ENCODE measurements at places on chromosomes 11 and 22. TPM values are rescaled to one million over a fixed set of nuclear protein-coding genes. Genes with fewer than 3 reads are reported as not detected.
A peak's percentile ranks its signal among the peaks of the same experiment; 100 is the strongest.

DNA sequence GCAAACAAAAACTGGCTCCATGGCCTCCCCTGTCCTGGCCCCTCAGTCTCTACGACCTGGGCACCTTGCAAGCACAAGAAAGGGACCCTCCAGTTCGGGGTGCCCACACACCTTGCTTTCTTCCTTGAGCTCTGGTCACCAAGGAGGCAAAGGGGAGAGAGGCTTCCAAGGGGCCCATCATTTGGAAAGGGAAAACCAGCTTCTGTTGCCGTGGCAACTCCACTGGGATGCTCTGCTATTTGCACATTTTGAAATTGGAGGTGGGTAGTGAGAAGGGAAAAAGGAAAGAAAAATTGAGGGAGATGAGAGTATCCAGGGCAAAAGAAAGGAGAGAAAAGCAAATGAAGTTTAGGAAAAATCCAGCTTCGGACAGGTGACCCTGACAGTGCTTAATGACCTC is 388.4 kb downstream of the SHANK2 start:
- DNase-seq = no peak
- no peaks in the 10 kb centered on the region for H3K36me3 ChIP-seq
- H3K4me3 ChIP-seq = no peak overlapping the region
- H3K27me3 ChIP-seq = no peaks in the 10 kb centered on the region
- no peaks in the 10 kb centered on the region for H3K4me1 ChIP-seq

DNA sequence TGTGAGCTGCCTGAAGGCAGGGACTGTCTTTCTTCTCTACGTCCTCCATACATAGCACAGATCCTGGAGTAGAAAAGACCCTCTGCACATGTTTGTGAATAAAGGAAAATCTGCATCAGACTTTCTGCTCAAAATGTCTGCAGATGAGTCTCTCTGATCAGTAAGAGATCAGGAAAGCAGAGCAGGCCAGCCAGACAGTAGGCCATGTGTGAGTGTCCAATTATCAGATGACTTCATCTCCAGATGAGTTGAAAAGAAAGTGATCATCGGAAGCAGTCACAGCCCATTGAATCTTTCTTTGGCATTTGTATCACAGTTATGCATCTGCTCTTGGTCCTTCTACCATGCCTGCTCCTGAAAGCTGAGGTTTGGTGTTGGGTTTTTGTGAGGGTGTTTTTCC is 298.7 kb upstream of the NCAM1 start:
- no peak overlapping the region for H3K27ac ChIP-seq
- H3K27me3 ChIP-seq = peaks cover 3% of the 10 kb centered on the region
- no peaks in the 10 kb centered on the region for H3K36me3 ChIP-seq
- peaks cover under 1% of the 10 kb centered on the region for H3K4me1 ChIP-seq
- no peak overlapping the region for H3K4me3 ChIP-seq

DNA sequence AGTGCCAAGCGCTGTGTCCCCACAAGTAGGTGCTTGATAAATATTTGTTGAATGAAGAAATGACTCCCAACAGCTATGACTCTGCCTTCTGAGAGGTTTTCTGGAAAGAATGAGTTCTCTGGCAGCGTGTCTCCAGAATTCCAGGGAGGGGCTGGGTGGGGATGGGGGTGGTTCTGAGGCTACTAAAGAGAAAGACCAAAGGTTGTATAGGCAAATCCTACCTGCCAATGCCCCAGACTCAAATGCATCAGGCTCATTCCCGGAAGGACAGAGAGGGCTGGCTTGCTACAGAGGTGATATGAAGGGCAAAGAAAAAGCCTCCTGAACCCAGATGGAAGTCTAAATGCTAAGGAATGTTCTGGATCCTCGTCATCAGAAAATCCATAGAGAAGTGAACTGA is 1.9 kb downstream of the DUSP18 start:
- H3K4me3 ChIP-seq = no peak overlapping the region
- H3K36me3 ChIP-seq = peaks cover 22% of the 10 kb centered on the region
- peaks cover 14% of the 10 kb centered on the region for H3K4me1 ChIP-seq
- DNase-seq = no peak
- no peaks in the 10 kb centered on the region for H3K27me3 ChIP-seq
- no peak overlapping the region for H3K27ac ChIP-seq

- no peak overlapping the region for H3K27ac ChIP-seq
- H3K27me3 ChIP-seq = no peaks in the 10 kb centered on the region
- DNase-seq = no peak
These were observed 40.0 kb upstream of the TCF20 start for GRCh38 chr22:42310291-42311015.

DNA sequence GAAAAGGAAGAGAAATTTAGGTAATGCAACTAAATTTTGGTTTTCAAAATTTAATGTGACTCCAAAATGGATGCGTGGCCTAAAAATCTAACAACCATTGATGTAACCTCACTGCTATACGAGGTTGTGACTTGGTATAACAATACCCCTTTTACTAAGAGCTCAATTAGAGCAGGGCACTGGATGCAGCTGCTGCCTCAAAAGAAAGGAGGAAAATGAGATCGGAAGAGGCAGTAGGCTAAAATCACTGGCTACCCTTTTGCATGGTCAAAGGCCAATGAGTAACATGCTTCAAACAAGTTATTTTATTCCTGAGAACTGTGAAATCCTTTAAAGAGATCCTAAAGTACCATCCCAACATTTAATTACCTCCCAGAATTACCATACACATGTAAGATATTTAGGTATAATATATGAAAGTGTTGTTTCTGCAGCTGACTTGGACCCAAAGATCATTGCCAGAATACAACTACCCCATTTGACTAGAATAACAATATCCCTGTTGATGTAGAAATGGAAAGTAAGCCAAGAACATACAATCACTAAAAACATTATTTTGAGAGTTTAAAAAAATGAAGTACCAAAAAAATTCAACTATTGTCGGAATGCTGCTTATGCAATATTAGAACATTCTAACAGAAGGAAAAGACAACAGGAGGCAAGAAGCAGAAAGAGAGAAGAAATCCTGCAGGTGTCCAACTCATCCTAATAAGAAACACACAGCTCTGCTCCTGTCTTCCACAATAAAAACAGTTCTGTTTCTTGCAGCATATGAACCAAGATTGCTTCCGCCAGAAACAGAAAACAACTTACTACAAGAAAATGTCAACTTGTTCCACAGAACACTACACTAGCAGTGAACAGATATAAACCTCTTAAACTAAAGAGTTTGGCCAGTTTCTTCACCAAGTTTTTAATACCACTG is 15.0 kb downstream of the SIK3 start:
- DNase-seq = no peak
- peak overlapping the region; percentile 68 for H3K27ac ChIP-seq
- H3K4me1 ChIP-seq = peaks cover 32% of the 10 kb centered on the region
- peaks cover 3% of the 10 kb centered on the region for H3K36me3 ChIP-seq

DNA sequence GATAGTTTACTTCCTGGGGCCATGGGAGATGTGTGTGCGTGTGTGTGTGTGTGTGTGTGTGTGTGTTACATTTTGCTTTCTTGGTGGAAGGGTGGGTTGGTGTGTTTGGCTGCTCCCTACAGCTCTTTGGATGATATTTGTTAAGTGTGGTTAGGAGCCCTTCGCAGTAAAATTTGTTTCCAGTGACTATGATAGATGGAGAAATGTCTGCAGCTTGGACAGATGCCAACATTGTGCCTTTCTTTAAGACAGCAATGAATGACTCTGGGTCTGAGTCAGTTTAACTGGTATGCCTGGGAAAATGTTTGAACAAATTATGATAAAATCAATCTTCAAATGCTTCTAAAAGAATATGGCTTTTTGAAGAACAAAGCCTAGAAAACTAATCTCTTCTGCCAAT is 102.7 kb upstream of the TRPC6 start:
- H3K27me3 ChIP-seq = no peaks in the 10 kb centered on the region
- H3K27ac ChIP-seq = peak overlapping the region; percentile 73
- DNase-seq = no peak
- peaks cover 26% of the 10 kb centered on the region for H3K4me1 ChIP-seq
- H3K36me3 ChIP-seq = no peaks in the 10 kb centered on the region

- H3K27ac ChIP-seq = no peak overlapping the region
- peaks cover 35% of the 10 kb centered on the region for H3K27me3 ChIP-seq
- H3K36me3 ChIP-seq = no peaks in the 10 kb centered on the region
- peaks cover 1% of the 10 kb centered on the region for H3K4me1 ChIP-seq
- no peak for DNase-seq
- H3K4me3 ChIP-seq = no peak overlapping the region
These were observed 5.1 kb upstream of the CHST1 start for GRCh38 chr11:45670386-45671135.

DNA sequence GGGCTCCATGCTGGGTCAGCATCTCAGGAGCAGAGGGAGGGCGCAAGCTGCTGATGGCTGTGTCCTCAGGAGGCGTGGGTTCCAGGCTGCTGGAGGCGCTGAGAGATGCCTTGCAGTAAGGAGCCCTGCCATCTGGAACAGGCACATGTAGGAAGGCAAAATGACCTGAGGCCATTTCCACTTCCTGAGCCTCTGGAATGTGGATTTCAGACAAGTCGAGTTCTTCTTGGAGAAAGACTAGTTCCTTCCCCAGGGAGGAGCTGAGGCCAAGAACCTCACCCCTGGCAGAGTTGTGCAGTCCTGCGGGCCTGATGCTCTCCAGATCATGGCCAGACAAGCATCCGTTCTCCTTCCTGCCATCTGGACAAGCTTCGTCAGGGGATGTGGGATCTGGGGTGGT is 19.3 kb downstream of the HPS4 start:
- peak overlapping the region; percentile 52 for H3K27ac ChIP-seq
- H3K4me1 ChIP-seq = peaks cover 18% of the 10 kb centered on the region
- H3K36me3 ChIP-seq = peaks cover 42% of the 10 kb centered on the region
- no peak for DNase-seq
- no peak overlapping the region for H3K4me3 ChIP-seq

DNA sequence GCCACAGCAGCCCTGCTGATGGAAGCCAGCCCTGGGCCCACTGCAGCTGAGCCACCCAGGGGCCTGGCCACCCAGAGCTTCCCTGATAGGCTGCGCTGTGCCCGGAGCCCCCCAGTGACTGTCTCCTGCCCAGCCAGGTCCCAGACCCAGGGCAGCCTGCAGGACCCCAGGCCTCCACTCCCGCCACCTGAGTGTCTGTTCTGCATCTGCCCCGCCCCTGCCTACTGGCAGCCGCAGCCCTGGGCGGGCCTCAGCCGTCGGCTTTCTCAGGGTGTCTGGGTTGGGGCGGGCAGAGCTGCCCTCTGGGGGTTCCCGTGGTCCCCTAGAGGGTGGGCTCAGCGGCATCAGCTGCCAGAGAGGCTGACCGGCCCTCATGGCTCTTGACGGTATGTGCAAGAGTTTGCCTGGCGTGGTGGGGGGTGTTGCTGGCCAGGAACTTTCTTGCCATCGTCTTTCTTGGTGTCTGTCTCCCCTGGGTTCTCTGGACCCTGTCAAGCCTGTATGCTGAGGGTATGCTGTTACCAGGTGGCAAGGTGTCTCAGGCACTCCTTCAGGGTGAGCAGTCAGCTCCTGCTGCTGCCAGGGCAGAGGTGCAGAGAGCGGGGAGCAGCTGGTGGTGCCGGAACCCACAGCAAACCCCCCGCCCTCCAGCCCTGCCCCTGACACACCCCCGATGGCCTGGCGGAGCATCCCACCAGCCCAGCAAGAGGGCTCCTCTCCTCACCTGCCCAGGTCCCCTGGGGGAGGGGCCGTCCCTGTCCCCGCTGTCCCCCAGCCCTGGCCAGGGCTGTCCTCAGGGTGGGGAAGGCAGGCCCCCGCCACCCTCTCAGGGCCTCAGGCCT is 12.2 kb upstream of the PIM3 start:
- H3K36me3 ChIP-seq = no peaks in the 10 kb centered on the region
- no peak overlapping the region for H3K27ac ChIP-seq
- no peak overlapping the region for H3K4me3 ChIP-seq
- DNase-seq = no peak

DNA sequence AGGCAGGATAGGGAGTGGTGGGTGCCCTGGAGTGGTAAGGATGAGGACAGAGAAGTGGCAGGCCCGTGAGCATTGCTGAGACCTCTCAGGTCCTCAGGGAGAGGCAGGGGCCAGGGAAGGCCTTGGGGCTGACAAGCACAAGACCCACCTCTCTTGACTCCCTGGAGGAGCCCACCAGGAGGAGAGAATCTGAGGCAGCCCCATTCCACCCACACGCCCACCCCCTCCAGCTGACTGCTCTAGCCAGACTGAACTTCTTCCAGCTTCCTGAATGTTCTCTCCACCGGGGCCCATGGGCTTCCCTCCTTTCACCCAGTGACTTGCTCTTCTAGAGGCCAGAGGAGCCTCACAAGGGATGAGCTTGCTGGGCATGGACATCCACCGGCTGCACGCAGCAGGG is 1403.0 kb downstream of the BRD1 start:
- H3K36me3 ChIP-seq = no peaks in the 10 kb centered on the region
- H3K27ac ChIP-seq = no peak overlapping the region
- H3K27me3 ChIP-seq = no peaks in the 10 kb centered on the region
- H3K4me3 ChIP-seq = no peak overlapping the region
- peaks cover 56% of the 10 kb centered on the region for H3K4me1 ChIP-seq
- DNase-seq = no peak

DNA sequence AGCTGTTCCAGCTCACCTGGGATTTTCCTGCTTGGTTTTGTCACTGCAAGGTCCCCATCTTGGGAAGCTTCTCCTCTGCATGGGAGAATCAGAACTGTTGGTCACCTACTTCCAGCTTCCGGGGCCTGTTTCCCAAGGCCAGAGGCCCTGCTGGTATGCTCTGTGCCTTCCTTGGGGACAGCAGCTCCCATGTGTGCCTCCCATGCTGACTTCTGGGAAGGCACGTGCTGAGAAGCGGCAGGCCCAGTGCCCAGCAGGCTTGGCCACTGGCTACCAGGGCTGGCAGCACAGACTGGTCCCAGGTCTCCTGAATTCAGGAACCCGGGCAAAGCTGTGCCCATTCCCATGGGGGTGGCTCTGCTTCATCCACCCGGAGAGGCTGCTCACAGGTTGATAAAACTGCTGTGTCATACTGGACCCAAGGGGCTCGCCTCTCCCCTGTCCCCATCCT is 33.8 kb downstream of the MYEOV start:
- no peaks in the 10 kb centered on the region for H3K27me3 ChIP-seq
- H3K36me3 ChIP-seq = no peaks in the 10 kb centered on the region
- H3K4me3 ChIP-seq = no peak overlapping the region
- peak; percentile 66 for DNase-seq

DNA sequence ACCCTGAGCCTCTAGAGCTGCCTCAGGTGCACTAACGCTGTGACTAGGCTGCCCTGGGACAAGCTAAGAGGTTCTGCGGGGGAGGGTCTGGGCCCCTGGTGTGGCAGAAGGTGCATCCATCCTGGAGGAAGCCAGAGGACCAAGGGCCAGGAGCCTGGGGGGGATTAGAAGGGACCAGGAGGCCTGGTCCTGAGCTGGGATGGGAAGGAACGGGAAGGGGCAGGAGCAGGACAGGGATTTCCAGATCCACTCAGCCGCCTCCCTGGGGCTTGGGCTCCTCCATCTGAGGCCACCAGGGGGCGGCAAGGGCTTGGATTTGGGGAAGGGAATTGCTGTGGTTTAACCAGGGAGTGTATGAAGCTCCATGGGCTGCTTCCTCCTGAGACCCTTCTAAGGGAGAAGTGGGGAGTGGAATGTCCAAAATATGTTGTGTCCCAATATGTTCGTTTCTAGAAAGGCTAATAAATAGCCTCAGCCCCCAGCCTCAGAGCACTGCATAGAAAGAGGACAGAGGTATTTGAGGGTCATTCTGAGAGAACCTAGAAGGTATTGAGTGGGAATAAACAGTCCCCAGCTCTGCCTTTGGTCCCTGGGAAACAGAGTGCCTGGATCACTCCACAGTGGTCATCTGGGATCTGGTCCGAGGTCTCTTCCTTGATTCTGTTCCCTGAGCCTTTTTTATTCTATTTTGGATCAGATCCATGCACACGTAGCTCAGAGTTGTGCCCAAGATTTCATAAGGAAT is 17.4 kb upstream of the PRAME start:
- H3K27ac ChIP-seq = no peak overlapping the region
- no peaks in the 10 kb centered on the region for H3K4me1 ChIP-seq
- no peaks in the 10 kb centered on the region for H3K36me3 ChIP-seq
- no peak overlapping the region for H3K4me3 ChIP-seq

Gene DDIAS
- 2.5 TPM for total RNA-seq

Gene RPS3
- 2,150 TPM for total RNA-seq

Gene SEPTIN5
- total RNA-seq = 108 TPM
